Heart left ventricle (tissue), 16 donors: ENCODE measurements at places on chromosomes 16 and 17. TPM values are rescaled to one million over a fixed set of nuclear protein-coding genes. Genes with fewer than 3 reads are reported as not detected.

DNA sequence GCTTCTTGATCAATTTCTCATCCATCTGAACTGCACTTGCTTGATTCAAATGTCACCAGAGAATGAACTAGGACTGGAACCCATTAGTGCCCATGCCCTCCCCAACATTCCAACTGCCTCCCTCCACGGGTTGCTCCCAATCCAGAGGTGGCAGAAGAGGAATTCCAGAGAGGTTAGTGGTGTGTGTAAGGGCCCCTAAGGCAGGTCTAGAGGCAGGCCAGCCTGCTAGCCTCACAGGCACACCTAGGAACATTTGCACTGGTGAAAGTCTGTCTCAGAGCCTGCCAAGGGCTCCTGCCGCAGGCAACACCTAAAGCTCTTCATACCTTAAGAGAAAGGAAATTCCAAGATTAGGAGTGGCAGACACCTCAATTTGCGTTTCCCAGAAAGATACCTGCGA is 21.2 kb upstream of the CMTM4 start:
- DNase-seq: no peak

CTRB2 gene
- total RNA-seq: not detected

CLEC19A gene
- not detected for total RNA-seq

DNA sequence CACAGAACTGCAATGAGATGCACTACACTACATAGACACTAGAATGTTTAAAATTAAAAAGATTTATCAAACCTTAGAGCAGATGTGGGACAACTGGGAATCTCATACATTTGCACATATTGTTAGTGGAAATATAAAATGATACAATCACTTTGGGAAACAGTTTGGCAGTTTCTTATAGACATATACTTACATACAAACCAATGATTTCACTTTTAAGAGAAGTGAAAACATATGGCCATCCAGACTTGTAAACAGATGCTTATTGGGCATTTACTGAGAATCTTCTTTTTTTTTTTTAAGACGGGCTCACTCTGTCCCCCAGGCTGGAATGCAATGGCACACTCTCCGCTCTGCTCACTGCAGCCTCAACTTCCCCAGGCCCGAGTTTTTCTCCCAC is 50.1 kb downstream of the AXIN2 start:
- DNase-seq: no peak
